ENCODE measurements at places on chromosomes 4 and X.

DNA sequence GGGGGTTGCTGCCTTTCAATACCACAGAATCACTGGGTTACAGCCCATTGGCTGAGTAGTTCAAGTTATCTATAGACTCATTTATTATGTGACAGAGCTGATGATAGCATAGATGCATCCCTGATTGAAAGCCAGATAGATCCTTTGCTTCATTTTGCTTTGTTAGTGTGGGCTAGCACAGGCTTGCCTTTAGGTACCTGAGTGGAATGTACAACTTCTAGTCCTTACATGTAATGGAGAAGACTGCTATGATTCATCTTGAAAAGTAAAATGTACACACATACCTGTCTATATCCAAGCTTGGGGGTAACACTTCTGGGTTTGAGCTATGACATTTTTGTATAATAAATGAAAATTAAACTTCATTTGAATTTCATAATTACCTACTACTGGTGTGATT lies 226.0 kb upstream of the FTHL17 start:
- no peak for DNase-seq

GRCh38 chr4:73943555-73943954 lies 38.3 kb downstream of the PF4 start:
- DNase-seq: no peak

DNA sequence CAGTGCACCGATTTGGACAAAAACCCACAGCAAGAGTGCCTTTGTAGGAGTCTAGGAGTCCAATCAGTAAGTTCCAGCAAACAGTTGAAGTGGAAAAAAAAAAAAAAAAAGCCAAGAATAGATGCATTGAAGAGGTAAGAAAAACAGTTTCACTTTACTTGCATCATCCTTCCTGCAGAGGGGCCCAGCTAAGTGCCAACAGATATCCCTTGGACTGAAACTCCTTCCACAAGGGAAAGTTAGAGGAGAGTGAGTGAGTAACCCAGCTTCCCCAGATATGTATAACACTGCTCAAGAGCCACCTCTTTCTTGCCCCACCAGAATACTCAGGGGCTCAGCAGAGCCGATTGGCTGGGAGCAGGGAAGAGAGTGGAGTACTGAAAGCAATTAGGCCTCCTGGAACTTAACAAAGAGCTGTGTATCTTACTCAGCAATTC lies 617.7 kb upstream of the SMIM31 start:
- no peak for DNase-seq

DNA sequence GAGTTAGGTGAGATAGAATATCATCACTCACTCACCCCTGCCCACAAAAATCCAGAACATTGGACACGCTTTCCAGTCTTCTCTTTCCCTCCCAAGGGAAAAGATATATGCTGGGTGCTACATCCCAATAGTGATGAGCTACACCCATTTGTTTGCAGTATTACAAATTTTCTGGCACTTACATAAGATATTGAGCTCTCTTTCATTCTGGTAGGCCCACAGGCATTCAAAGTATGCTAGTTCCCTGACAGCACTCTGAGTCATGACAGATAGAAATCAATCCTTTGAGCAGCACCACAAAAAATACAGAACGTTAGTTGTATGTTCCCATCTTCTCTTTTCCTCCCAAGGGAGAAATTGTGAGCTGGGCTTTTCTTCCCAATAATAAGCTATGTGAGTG lies 477.6 kb upstream of the GRID2 start:
- DNase-seq: no peak

GRCh38 chr4:128553686-128554515 lies 255.6 kb upstream of the JADE1 start:
- no peak for DNase-seq

- DNase-seq: peak; percentile 30
Measured at GRCh38 chrX:103464774-103465117, 54.5 kb downstream of the RAB40A start.

GRCh38 chrX:10622197-10622596 lies 1.8 kb upstream of the MID1 start:
- no peak for DNase-seq

DNA sequence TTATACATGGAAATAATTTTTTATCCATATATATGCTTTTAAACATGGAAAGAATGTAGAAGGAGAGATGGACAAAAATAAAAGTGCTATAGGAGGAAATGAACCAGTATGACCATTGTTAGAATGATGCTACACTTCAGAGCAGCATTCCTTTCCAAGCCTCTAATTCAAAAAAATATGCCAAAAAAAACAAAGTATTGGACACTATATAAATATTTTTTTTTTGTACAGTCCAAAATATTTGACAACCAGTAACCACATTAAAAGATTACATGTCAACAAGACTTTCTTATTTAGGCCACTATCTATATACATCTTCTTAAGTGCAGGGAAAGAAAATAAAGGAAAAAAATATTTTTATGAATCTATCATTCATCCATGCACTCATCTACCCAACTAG lies 198.6 kb downstream of the LRBA start:
- DNase-seq: no peak

DNA sequence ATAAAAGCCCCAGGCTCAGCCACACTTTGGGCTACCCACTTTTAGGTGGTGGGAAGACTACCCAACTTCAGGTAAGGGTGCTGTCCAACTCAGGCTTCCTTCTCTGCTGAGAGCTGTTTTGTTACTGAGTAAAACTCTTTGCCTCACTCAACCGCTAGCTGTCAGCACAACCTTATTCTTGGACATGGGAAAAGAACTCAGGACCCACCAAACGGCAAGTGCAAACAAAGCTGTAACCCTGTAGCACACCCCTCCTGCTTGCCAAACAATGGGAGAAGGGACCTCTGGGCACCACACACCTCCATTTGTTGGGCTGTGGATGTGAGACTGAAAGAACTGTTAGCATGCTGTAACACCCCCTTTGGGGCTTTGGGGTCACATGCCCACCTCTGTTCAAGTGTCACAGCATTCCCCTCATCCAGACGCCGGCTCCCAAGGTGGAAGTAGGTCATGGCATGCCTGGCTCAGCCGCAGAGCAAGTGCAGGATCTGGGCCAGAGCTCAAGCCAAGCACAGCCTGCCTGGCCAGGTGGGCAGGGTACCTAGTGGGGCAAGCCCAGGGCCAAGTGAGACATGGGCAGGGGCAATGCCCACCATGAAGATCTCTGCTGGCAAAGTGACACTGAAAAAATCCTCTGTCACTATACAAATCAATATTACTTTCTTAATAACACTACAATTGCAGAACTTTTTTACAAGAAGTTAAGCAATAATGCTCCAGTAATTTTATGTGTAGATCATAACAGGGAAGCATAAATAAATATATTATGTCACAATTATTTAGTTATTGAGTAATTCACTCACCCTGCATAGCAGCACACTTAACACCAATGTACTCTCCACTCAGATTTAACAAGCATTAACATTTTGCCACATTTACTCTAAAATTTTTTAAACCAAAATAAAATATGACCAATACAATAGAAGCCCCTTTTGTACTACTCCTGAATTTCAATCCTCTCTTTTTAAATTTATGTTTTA lies 107.2 kb downstream of the TBCK start:
- no peak for DNase-seq
